GM23248 (cell line): ENCODE measurements at places on chromosomes 6 and 20.

DNA sequence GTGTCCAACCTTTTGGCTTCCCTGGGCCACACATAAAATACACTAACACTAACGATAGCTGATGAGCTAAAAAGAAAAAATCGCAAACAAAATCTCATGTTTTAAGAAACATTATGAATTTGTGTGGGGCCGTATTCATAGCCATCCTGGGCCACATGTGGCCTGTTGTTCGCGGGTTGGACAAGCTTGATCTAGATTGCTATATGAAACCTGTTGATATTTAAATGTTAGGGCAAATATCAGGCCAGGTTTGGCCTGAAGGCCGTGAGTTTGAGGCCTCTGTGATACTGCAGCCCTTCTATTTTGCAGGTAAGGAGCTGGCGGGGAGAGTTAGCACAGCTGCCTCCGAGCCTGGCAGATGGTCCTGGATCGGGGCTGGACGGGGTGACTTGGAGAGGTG, 99.0 kb downstream of the CEBPB start:
- no peak for DNase-seq

GRCh38 chr20:63636752-63637628, 10.1 kb upstream of the GMEB2 start:
- peak; percentile 74 for DNase-seq

GRCh38 chr6:87832025-87832825, 130.2 kb upstream of the AKIRIN2 start:
- peak; percentile 63 for DNase-seq

- no peak for DNase-seq
Observed at GRCh38 chr6:150408842-150409241, 40.0 kb downstream of the IYD start.

- DNase-seq, result peak; percentile 96
Observed at GRCh38 chr6:3882866-3883265, 33.7 kb downstream of the FAM50B start.

DNA sequence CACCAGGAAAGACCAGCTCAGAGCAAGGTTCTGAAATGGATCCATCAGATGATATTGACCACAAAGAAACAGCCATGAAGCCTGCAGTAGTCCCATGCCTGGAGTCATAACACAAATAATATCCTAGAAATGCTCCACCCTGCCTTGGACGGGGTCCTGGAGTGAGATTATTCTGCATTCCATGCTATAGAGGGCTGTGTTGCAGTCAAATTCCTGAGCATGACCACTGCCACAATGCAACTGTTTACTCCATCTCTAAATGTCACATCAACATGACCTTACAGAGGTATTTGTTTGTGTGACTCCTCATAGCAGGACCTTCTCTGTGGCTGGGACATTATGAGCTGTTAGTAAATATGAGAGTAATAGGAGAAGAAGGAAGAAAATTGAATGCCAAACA, 257.5 kb upstream of the TCF21 start:
- DNase-seq, result peak; percentile 62
